Lung (tissue), 17 donors: ENCODE measurements at places on chromosomes 2 and 18.

DNA sequence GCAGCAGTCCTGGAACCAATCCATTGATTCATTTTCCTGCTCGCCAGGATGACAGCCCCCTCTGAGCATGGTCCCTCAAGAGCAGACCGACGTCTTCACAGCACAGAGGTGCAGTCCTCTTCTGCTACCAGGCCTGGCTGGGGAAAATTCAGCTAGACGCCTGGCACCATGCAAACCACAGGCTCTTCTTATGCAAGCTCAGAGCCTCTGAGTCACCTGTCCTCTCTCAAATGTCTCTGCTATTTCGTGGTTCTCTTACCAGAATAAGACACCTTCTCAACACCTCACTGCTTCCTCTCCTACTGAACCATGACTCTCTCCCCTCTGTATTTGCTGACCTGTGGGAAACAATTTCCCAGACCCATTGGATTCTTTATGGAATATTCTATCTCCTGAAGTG lies 79.8 kb upstream of the CYRIA start:
- no peak for DNase-seq

DNA sequence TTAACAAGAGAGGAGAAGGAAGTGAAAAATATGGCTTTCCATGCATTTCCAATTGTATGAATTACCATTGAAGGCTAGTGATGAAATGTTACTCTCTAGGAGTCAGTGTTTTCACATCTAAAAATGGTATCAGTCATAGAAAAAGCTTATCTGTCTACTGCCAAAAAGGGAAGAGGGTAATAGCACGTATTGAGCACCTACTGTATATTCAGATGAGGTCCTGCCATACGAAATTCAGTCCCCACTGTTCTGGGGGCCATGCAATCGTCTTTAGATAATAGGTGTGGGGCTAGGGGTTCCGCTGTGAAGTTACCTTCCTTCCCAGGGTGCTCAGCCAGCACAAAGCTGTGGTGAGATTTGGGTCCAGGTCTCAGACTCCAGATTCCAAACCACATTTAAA lies 14.2 kb upstream of the GRHL1 start:
- DNase-seq: no peak

GRCh38 chr18:1861473-1861872 lies 709.8 kb downstream of the METTL4 start:
- DNase-seq: no peak

DNA sequence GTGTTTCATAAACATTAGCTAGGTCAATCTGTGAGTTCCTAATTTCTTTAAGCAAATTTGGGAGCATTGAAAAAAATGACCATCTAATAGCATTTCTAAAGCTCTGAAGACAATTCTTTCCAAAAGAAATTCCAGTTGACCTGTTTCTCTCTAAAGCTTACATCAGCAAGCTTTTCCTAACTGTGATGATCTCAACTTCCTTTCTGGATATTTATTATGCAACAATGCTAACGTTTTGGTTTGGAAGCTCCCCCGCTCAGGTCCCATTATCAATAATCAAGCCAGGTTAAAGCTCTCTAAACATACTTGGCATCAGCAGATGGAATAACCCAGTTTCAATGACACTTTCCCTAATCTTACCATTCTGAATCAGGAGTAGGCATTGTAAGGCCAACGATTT lies 196.3 kb upstream of the TANK start:
- DNase-seq: no peak

DNA sequence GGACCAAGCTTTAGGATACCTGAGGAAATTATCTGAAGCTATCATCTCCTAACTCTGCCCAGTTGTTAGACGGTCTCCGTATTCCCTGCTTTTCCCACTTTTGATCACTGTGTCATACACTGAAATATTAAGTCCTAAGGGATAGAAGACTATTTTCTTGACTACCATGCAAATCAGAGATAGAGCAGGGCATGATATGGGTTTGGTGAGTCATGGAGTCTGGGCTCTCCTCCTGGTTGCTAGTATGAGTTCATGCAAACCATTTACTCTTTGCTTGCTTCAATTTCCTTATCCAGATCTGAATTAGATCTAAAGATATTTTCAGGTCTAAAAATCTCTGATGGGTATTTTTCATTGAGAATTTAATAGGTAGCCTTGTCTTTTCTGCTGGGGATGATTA lies 55.0 kb downstream of the EHBP1 start:
- DNase-seq: no peak

DNA sequence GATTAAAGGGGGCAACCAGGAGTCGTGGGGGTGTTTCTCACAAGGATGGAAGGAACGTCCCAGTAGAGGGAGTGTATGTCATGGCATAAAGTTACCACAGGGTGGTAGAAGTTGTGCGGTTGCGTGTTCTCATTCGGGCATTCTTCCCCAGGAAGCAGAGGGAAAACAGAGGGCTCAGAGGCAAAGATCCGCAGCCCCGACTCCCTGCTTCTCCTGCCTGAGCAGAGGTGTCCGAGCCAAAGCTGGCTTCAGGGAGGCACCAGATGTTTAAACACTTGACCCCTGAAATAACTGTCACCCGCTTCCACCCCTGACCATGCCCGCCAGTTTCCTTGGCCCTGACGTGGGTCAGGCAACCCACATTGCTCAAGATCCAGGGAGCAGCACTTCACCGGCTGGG lies 83.7 kb downstream of the EN1 start:
- DNase-seq: no peak

- DNase-seq: no peak
Measured at GRCh38 chr2:33607251-33607721, 8.2 kb upstream of the FAM98A start.

GRCh38 chr18:57806978-57807285 lies 3.8 kb upstream of the ATP8B1 start:
- peak; percentile 71 for DNase-seq

DNA sequence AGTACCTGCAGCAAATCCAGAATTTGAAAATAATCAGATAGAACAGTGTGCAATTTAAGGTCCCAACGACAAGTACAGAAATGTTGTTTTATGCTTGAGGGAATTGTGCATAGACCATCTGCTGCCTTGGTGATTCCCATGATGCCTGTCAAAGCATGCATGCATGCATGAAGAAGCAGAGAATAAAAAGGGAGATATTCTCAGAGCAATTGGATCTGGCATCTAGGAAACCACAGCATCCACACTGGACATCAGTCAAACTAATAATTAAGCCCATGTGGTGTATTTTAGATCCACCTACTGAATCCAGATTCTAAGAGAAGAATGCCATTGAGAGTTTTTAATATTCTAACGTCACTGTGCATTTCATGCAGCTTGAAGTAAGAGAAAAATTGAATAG lies 361.2 kb downstream of the FSIP2 start:
- DNase-seq: no peak
